NCI-H1105 (cell line): ENCODE measurements at places on chromosomes 12 and 14.
A peak's percentile ranks its signal among the peaks of the same experiment; 100 is the strongest.

GRCh38 chr14:23550812-23551265 lies 726 bp downstream of the ZFHX2 start:
- DNase-seq, result no peak

DNA sequence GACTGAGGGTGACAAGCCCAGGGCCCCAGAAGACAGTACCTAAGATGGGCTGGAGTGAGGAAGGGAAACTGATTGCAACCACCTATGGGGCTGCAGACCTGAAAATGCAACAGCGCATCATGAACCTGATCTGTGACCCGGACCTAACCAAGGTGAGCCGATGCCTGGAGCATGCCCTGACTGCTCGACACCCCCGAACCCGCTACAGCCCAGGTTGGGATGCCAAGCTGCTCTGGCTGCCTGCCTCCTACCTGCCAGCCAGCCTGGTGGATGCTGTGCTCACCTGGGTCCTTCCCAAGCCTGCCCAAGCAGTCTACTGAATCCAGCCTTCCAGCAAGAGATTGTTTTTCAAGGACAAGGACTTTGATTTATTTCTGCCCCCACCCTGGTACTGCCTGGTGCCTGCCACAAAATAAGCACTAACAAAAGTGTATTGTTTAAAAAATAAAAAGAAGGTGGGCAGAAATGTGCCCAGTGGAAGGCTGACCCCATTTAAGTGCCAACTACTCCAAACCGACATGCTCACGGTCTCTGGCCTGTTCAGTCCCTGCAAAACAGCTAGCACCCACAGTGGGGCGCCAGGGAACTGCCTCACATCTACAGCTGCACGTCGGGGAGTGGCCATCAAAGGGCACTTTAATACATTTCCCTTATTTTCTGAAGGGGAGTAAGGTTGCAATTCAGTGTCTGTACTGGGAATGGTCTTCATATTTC lies 4.2 kb downstream of the RDH5 start:
- no peak for DNase-seq

DNA sequence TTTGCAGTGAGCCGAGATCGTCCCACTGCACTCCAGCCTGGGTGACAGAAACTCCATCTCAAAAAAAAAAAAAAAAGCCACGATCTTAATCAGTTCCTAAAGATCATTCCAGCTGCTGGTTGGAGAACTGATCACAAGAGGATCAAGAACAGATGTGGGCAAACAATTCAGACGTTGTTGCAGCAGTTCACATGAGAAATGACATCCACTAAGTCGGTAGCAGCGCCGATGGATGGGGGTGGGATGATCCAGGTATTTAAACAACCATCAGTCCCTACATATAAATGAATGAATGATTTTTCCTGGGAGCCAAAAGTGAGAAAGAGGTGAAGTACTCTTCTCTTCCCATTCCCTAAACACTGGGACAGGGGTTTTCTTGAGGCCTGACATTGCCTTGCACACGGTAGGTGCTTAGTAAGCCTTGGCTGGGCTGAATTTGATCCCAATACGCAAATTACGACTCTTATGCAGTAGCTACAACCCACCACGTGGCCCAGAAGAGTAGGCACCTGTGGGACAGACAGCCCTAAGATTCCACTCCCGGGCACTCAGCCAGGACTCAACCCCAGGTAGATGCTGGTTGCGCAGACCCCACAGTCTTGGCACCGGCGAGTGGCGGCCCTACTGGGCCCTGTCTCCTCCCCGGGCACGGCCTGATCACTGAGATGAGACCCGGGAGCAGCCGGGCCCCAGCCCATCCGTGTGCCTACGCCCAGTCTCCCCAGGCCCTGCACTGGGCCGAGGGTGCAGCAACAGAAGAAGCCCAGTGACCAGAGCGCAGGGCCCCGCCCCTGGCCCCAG lies 565 bp downstream of the SPRYD3 start:
- DNase-seq, result peak; percentile 56

- DNase-seq, result no peak
Measured at GRCh38 chr12:58465418-58465817, 454.9 kb downstream of the LRIG3 start.

GRCh38 chr12:106434526-106434925 lies 77.0 kb downstream of the POLR3B start:
- DNase-seq, result no peak

GRCh38 chr14:87756661-87757060 lies 236.3 kb downstream of the GALC start:
- DNase-seq, result no peak

DNA sequence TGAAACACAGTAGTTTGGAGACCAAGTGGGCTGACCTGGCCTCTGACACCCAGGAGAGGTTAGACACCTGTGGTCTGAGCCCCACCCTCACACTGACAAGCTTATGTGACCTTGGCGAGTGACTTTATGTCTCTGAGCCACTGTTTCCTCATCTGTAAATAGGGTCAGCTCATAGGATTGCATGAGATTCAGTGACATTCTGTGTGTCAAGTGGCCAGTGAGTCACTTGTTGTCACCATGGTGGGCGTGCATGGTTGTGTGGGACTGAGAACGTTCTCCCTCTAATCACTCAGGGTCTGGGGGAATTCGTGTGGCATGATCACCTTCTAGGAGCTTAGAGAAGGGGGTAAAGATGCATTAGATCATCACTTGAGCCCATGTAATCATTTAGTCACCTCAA lies 146.4 kb downstream of the PHETA1 start:
- DNase-seq, result no peak

DNA sequence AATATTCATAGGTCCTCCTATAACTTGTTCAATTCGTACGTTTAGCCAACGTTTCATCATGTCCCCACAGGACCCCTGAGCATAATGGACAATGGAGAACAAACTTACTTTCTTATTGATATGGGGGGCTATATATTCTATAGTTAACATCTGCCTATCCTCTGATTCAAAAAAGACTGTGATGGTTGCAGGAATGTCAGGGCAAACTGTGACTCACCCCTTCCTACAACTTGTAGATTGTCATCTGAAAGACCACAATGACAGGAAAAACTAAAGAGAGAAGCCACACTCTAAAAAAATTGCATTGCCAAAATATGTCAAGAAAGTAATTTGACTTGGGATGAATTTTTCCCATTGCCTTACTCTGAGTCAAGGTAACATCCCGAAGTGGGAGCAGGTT lies 50.8 kb downstream of the CATSPERB start:
- no peak for DNase-seq

DNA sequence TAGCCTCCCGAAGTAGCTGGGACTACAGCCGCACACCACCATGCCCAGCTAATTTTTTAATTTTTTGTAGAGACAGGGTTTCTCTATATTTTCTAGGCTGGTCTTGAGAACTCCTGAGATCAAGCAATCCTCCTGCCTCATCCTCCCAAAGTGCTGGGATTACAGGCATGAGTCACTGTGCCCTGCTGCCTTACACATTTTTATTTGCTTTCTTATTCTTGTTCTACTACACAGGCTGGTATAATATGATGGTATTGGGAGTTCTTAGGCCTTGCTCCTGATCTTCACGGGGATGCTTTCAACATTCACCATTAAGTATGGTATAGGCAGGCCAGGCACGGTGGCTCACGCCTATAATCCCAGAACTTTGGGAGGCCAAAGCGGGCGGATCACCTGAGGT lies 21.2 kb downstream of the DGLUCY start:
- no peak for DNase-seq

GRCh38 chr14:100670753-100671049 lies 56.0 kb upstream of the DLK1 start:
- peak; percentile 63 for DNase-seq

DNA sequence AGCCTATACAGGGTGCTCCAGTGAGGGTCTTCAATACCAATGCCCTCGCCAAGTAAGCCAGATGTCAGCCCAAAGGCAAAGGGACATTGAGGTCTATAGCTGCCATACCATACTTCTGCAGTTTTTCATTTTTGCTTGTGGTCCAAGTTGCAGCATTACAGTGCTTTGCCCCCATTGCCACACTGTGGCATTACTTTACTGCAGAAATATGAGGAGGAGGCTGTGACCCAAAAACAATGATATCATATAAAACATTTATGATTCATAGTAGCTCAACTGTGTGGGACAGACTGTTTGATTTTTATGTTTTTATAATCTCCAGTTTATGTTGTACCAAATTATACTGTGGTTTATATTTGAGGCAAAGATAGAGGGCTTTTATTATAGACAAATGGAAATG lies 64.1 kb downstream of the KIAA0586 start:
- DNase-seq, result no peak

GRCh38 chr12:102441077-102441596 lies 39.2 kb downstream of the IGF1 start:
- DNase-seq, result no peak

DNA sequence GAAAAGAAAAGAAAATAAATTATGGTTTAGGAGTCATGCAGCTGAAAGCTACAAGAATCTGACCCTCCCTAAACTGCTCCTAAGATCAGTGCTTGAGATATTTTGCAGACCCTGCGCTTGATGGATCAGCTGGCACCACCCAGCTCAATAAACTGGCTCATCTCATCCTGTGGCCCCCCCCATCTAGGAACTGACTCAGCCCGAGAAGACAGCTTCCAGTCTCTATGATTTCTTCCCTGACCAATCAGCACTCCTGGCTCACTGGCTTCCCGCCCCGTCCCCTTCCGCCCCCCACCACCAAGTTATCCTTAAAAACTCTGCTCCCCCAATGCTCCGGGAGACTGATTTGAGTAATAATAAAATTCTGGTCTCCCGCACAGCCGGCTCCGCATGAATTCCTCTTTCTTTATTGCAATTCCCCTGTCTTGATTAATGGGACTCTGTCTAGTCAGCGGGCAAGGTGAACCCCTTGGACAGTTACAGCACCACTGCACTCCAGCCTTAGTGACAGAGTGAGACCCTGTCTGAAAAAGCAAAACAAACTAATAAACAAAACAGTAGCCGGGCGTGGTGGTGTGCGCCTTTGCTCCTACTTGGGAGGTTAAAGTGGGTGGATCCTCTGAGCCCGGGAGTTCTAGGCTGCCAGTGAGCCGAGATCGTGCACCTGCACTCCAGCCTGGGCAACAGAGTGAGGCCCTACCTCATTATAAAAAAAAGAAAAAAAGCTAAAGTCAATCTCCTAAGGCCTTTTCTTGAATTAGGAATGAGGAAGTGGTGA lies 24.5 kb upstream of the SPTLC2 start:
- no peak for DNase-seq

DNA sequence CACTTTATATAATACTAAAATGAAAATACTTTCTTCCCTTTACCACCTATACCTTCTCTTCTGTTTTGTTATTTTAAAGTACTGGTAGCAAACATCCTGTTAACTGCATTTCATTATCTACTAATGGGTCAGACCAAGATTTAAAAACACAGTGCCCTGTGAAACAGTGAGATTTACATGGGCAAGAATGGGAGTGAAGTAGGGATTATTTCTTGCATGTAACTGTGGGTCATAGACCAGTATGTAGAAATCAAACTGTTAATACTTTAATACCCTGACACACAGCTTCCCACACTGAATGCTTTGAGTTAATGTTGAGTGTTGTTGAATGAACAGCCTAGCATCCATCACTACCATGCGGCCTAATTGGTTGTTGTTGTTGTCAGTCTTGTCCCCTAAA lies 61.6 kb downstream of the PLEKHA5 start:
- no peak for DNase-seq

DNA sequence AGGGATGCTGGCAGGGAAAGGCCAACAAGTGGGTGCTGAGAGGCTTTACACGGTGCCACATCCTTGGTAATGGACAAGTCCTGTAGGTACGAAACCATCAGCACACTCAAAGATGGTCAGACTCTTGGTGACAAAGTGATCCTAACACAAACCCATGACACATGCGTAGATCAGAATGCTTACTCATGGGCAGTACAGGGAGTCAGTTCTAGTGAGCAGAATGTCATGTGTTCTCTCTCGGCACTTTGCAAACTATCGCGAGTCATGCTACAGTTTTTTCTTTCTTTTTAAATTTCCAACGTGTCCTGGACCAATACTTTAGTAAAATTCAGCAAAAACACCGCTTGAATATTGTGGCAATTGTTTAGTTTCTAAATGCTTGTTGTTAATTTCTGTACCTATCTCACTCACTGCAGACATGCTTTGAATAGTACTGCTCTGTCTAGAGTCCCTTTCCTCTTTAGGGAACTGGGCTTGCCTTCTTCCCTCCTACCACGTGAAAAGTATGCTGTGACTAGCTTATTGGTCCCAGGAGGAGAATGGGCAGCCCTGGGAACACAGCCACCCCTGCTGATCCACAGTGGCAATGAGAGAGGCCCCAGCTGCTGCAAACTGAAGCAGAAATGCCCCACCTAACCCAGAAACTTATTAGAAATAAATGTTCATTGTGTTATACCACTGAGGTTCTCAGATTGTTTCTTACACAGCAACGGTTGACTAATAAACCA lies 62.4 kb downstream of the UBR7 start:
- DNase-seq, result no peak

GRCh38 chr12:22978962-22979361 lies 354.0 kb downstream of the ETNK1 start:
- no peak for DNase-seq

- DNase-seq, result no peak
Measured at GRCh38 chr12:6279256-6279628, 31.2 kb upstream of the PLEKHG6 start.

GRCh38 chr12:57534991-57535543 lies 11.9 kb downstream of the DCTN2 start:
- DNase-seq, result no peak

GRCh38 chr14:23942587-23942986 lies 11.0 kb upstream of the DHRS4 start:
- no peak for DNase-seq
